ENCODE measurements at places on chromosomes 7 and 10.

DNA sequence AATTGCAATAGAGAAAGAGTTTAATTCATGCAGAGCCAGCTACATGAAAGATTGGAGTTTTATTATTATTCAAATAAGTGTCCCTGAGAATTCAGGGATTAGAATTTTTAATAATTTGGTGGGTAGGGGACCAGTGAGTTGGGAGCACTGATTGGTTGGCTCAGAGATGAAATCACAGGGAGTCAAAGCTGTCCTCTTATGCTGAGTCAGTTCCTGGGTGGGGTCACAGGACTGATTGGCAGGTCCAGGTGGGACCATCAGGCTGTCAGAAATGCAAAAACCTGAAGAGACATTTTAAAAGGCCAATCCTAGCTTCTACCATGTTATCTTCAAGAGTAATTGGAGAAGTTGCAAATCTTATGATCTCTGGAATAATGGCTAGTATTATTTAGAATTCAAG is 56.0 kb upstream of the KAT6B start:
- no peak for DNase-seq

GRCh38 chr7:54955296-54955695 is 63.5 kb upstream of the EGFR start:
- DNase-seq = no peak

- DNase-seq = no peak
Observed at GRCh38 chr10:73407495-73407894, 6.4 kb downstream of the ANXA7 start.

DNA sequence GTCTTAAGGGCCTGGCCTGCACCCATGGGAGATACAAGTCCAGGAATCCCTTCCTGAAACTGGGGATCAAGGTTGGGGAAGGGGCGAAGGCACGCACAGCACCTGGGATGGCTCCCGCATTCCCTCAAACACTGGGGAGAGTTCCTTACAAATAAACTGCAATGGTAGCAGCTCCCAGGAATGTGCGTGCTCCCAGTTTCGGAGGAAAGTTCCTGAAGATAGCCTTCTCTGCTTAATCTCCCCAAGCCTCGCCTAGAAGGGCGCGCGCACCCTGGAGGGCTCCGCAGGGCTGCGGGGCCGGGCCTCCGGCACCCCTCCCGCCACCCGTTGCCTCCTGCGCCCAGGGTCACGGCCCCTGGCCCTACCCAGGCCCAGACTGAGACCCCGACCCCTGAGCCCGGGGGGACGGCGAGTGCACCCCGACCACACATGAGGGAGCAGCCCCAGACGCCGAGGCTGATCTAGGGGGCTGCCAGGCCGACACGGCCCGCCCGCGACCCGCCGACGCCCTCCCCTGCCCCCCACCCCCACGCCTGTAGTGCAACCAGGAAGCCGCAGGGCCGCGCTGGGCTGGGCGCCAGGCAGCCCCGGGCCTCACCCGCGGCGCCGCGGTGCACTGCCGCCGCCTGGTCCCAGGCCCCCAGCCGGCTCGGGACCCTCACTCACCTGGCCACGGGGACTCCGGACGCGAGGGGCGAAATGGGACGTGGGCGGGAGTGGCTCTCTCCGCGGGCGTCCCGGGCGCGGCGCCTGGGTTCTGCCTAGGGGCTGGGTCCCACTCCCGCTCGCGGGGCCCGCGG is 460 bp downstream of the ANXA11 start:
- DNase-seq = no peak

GRCh38 chr7:82156168-82156567 is 287.4 kb downstream of the CACNA2D1 start:
- peak; percentile 88 for DNase-seq

DNA sequence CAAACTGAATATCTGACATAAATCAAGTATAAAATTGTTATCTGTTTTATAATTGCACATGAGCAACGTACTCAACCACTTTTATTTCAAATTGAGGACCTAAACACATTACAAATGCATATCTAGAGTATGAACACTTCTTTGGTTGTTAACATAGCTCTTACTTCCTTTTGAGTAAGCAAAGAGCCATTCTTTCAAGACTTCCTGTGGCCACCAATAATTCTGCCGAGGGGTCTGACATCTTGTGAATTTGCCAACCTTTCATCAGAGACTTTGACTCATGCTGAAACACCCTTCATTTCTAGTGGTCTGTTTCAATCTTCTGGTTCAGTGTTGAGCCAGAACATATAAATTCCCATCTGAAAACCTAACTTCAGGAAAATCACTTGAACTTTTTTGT is 59.4 kb downstream of the CDK14 start:
- no peak for DNase-seq

GRCh38 chr10:96719850-96720421 is 378 bp downstream of the PIK3AP1 start:
- DNase-seq = peak; percentile 28

DNA sequence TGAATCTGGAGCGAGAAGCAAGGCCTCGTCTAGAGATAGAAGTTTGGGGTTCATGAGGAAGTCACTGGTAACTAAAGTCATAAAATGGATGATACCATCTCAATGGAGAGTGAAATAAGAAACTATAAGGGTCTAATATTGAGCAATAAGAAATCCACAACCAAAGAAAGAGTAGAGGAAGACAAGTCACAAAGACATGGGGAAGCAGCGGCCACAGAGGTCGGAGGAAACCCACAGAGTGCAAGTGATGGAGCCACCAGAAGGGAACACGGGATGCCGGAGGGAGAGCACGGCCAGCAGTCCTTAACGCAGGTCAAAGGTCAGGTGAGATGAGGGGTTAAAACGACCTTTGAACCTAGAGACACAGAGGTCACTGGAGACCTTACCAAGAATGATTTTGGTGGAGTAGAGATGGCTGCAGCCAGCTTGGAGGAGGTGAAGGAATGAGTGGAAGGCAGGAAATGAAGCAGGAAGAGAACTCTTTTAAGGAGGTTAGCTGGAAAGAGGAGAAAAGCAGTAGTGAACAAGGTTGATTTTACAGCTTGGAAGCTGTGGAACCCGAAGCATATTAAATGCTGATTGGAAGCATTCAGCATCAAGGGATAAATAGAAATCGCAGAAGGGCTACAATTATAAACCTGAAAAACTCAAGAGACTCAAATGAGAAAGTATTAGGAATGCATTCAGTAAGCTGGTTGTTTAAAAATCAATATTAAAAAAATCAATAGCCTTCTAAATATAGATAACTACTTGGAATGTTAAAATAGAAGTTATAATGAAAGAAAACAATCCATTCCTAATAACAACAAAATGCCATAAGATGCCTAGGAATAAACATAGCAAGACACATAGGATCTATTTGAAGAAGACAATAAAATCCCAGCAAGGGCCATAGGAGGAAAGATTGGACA is 93.7 kb downstream of the SVOPL start:
- no peak for DNase-seq

GRCh38 chr7:113176836-113177235 is 58.5 kb upstream of the SMIM30 start:
- peak; percentile 91 for DNase-seq

DNA sequence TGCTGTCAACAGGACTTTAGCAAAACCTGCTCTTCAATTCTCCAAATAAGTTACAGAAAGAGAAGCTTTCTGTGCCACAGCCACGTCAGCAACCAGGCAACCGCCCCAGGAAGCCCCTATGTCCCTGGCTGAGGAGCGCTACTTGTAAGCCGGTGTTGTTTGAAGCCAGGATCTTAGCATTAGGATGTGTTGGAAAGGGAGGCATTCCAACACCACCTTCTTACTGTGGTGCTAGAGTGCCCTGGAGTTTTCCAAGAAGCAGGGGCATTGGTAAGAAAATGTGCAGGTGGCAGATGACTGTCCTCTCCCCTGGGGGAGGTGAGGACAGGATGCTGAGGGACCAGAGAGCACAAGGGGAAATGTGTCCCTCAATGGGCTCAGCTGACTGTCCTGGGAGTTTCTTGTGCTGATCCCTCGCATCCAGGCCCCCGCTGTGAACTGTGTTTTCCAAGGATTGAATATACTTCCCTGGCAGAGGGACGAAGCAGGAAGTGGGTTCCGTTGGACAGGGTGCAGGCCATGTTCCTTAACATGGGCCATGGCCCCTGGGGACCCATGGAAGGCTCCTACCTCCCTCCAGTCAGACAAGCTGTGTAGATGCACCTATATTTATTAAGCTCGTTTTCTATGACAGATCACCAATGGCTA is 139.6 kb upstream of the GDF10 start:
- DNase-seq = no peak

DNA sequence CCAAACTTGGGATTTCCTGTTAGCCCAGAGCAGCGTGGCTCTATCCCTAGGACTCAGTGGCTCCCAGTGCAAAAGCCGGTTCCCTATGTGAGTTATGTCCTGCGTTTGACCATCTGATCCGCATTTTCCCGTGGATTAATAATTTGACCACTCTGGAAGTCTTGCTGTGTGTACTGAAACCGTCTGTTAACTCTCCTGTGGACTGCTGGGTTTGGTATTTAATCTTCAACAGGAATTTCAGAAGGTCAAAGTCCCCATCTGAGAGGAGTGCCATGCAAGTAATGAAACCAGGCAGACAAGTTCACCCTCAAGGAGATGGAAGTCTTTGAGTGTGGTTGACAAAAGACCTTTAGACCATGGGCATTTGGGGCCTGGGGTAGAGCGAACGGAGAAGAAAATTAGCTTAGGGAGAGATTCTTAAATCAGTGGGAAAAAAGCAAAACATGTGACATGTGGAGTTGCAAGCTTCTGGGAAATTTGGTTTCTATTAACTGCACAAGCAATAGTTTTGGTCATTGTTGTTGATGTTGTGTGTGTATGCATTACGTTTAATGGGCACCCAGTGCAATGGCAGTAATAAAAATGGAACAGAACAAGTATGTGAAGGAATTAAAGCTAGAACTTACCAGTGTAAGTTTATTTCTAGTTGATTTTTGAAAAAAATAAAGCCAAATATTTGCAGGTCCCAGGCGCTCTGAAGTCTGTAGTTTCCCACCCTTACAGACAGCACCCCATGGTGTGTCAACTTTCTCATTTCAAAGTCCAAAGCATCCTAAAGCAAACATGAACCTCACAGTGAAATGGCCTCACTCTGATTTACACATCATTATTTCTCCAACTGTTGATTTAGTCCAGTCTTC is 38.2 kb downstream of the LYZL1 start:
- no peak for DNase-seq

GRCh38 chr7:150668472-150668911 is 17.0 kb upstream of the GIMAP2 start:
- no peak for DNase-seq

GRCh38 chr10:52949899-52950298 is 177.3 kb upstream of the MBL2 start:
- no peak for DNase-seq

GRCh38 chr10:27815846-27816245 is 70.2 kb upstream of the MKX start:
- no peak for DNase-seq
